ENCODE measurements at places on chromosomes 12 and 14.

GRCh38 chr14:31492759-31493498, 5.1 kb upstream of the GPR33 start:
- DNase-seq, result no peak

DNA sequence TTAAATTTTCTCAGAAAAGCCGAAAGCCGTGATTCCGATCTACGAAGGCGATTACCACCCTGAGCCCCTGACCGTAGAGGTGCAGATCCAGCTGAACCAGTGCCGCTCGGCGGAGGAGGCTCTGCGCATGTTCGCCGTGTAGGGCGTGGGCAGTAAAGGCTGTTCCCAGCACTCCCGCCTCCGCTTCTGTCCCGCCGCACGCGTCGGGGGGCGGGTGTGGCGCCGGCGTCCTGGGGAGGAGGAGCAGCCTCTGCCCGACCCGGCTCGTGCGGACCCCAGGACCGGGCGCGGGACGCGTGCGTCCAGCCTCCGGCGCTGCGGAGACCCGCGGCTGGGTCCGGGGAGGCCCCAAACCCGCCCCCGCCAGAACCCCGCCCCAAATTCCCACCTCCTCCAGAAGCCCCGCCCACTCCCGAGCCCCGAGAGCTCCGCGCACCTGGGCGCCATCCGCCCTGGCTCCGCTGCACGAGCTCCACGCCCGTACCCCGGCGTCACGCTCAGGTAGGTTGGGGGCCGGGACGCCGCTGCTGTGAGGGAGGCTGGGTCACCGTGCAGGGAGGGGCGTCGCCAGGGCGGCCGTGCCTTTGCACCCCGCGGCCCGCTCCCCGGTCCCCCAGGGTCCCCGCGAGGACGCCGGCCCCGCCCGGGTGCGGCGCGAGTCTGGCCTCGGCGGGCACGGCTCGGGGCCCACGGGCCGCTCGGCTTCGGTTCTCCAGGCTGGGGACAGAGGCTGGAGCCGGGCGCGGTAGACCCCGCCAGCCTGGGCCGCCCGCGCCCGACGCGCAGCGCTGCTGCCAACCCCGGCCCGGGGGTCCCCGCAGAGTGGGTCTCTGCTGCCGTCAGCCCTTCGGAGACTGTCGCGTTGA, at the start of gene B3GNT4:
Gene B3GNT4 (plus strand): TSS at position 409 of the 866 bp plus-strand sequence. CDS start 910 bp downstream, outside the sequence.
- peak; percentile 78 for DNase-seq

- no peak for DNase-seq
Observed at GRCh38 chr12:57240066-57240921, 10.7 kb downstream of the STAC3 start.

GRCh38 chr12:124150168-124150567, 144.7 kb upstream of the RFLNA start:
- no peak for DNase-seq

GRCh38 chr14:24705840-24706239, 71.8 kb upstream of the GZMB start:
- no peak for DNase-seq

DNA sequence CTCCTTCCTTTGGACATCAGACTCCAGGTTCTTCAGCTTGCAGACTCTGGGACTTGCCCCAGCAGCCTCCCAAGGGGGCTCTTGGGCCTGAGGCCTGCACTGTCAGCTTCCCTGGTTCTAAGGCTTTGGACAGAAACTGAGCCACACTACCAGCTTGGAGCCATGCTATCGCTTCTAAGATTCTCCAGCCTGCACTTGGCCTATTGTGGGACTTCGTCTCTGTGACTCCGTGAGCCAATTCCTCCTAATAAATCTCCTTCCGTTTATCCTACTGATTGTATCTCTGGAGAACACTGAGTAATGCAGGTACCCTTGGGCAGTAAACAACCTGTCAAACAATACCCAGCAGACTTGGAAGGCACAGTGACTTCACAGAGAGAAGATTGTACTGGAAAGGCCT, 24.9 kb upstream of the RHOJ start:
- DNase-seq, result no peak

- no peak for DNase-seq
Observed at GRCh38 chr12:17079251-17079909, 473.4 kb upstream of the LMO3 start.

All from 8988T (cell line).